ENCODE measurements at places on chromosomes 1 and 21.

DNA sequence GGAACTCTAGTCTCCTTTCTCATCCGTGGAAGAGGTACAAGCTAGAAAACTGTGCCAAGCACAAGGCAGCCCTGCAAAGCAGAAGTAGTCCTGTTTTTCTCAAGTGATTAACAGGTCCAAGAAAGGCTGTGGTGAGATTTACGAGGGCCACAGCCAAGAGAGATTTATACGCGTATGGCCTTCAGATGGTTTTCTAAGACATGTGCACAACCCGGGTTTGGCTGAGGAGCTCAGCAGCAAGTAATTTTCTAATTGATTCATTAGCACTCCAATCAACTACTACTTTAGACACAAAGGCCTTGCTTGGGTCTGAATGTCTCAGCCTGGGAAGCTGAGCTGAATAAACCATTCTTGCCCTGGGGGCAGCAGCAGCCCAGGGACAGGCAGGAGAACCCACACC, 55.8 kb downstream of the SSBP3 start:
- no peak for DNase-seq

DNA sequence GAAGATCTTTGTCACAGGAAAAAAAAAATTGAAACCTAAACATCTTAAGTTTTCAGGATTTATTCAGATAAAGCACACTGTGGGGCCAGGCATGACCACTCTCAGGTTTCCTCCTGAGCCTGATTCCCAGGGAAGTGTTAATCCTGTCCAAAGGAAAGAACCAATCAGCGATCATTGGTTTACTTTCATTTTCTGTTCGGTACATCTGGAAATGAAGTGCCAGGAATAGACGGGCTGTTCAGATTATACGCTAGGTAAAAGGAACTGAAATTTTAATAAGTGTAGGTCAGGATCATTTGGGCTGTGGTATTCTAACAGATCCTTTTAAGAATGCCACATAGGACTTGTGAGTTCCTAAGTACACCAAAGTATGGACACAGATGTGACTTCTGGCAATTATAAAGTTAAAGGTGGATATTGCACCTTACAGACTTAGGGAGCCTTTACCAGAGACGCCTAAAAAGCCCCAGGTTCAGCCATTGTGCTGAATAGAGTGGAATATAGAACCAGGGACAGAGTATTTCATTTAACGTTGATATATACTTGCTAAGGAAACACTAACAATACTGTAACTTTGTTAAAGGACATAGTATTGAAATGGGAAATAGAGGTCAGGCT, 9.3 kb upstream of the CACYBP start:
- peak; percentile 43 for DNase-seq

GRCh38 chr1:190479516-190479915, 1.9 kb upstream of the BRINP3 start:
- DNase-seq = no peak

DNA sequence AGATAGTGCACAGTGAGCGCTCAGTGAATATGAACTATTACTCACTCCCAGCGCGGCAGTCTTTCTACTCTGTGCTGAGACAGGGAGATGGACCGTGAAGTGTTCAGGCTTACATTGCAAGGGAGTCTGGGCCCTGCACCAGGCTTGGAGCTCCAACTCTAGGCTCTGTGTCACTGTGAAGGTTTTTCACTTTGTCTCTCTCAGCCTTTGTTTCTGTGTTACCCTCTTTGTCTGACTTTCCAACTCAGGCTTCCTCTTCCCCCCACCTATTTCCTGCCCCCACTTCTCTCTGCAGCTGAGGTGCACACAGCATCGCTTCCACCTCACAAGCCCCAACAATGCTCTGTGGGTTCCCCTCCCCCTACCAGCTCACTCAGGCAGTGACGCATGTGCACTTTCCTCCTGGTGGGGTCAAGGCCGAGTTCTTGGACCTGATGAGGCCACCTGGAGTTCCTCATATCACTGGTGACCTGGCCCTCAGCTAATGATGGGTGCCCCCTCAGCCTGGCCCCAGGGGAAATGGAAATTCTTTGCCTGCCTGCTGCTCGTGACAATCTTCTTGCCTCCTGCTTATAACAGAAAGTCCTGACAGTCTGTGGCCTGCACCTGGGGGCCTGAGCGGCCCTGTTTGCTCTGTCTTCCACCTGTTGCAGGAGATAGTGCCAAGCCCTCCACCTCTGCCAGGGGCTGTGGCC, 1.1 kb upstream of the LCK start:
- DNase-seq = peak; percentile 88

- no peak for DNase-seq
Observed at GRCh38 chr1:43065191-43065590, 106.5 kb upstream of the SLC2A1 start.

- DNase-seq = no peak
Observed at GRCh38 chr1:179323436-179323835, 29.8 kb downstream of the SOAT1 start.

DNA sequence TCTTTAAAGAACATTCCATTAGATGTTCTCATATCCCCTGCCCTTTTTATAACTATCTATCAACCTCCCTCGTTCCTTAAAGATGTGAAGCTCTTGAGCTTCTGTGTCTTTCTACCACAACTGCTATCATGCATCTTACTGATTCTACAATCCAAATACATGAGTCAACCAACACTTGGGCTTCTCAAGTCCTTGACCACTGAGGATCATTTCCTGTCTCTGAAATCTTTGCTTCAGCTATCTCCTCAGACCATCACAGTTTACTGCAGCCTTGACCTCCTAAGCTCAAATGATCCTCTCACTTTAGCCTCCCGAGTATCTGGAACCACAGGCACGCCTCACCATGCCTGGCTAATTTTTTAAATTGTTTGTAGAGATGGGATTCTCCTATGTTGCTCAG, 75.2 kb downstream of the FMO4 start:
- no peak for DNase-seq
